ENCODE measurements at places on chromosomes 4 and X.

- DNase-seq, result no peak
Observed at GRCh38 chr4:99574530-99575324, at the start of gene MTTP. TSS of gene MTTP (plus strand) at chr4:99574824. CDS start at chr4:99574910, 86 bp downstream.

GRCh38 chr4:53186714-53187358 lies 179.0 kb downstream of the SCFD2 start:
- no peak for DNase-seq

DNA sequence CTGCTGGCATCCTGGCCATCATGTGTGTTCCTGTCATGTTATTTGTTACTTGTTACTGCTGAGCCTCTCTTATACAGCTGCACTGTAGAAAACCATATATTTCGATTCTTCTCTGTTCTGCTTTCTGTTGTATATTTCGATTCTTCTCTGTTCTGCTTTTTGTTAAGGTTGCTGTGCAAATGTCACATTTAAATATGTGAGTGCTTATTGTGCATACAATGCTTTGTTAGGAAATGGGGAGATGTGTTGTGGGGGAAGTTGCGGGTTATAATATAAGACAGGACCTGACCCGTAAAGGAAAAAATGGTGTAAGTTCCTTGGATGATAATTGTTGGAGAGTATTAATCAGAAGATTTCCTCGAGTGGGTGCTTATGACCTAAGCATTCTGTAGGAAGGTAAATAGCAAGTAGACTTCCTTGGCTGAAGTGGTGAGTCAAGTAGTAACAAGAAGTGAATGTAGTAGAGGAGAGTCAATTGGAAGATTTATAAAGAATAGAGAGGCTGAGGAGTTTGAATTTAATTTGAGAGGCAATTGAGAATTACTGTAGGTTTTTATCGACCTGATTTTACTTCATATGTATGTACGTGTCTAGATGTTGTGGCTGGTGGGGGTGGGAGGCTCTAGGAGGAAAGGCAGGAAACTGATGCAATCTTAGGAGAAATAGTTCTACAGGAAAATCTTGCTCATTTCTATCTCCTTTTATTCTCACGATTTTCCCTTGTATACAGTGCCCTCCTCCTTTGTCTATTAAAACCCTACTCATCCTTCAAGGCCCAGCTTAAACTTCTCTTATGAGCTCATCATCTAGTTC lies 8.5 kb downstream of the OGT start:
- no peak for DNase-seq

DNA sequence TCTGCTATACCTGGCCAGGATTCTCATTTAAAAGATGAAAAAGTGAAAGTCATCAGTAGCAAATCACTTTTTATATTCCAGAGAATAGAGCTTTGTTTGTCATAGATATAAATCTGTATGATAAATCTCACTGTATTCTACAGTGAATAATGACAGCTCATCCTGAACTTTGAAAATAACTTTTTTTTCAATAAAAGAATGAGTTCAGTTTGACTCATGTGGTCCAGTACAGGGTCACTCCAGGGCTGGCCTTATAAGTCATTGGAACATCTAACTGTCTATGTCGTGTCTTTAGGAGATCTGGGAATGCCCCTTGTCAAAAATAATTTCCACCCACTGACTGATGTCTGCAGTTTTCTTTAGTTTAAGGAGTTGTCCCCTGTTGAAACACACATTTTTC lies 18.5 kb upstream of the CXCL8 start:
- no peak for DNase-seq

GRCh38 chr4:6327220-6327917 lies 57.7 kb downstream of the WFS1 start:
- DNase-seq, result peak; percentile 86

- no peak for DNase-seq
Observed at GRCh38 chr4:57291911-57292310, 181.7 kb upstream of the IGFBP7 start.

- no peak for DNase-seq
Observed at GRCh38 chr4:16161851-16162408, 64.3 kb downstream of the TAPT1 start.

DNA sequence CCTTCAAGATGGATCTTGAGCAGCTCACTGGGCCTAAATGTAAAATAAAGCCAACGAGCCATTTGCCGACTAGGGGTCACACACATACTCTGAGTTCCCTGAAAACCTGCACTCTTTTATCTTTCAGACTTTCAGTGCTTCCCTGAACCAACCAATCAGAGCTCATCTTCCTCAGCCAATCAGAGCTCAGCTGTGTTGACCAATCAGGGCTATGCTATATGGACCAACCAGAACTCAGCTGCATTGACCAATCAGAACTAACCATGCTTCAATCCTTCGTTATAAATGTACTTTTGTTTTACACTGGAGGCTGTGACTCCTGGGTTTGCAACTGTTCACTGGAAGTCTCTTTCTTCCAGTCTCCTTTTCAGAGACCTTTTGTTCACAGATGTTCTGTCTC lies 19.3 kb downstream of the SLC25A53 start:
- no peak for DNase-seq

DNA sequence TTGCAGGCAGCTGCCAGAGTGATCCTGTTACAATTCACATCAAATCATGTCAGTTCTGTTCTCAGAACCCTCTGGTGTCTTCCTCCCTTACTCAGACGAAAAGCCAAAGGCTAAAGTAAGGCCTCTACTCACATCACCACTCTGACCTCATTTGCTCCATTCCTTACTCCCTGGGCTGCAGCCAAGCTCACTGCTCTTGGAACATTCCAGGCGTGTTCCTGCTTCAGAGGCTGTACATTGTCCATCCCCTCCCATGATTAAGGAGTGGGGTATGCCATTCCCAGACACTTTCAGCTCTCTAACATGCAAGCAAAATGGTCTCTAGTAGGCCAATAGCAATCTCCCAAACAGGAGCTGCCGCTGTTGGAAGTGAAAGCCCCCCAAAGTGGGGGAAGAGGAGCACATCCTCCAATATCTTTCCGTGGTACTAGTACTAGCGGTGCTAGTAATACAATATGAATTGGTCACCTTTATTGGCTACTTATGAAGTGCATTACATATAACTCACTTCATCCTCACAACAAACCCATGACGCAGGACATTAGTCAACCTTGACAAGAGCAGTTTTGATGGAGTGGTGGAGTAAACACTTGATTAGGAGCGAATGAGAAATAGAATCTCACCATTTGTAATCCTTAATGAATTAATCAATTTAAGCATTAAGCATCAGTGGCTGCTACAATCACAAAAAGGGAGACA lies 15.0 kb downstream of the GAB3 start:
- peak; percentile 58 for DNase-seq

DNA sequence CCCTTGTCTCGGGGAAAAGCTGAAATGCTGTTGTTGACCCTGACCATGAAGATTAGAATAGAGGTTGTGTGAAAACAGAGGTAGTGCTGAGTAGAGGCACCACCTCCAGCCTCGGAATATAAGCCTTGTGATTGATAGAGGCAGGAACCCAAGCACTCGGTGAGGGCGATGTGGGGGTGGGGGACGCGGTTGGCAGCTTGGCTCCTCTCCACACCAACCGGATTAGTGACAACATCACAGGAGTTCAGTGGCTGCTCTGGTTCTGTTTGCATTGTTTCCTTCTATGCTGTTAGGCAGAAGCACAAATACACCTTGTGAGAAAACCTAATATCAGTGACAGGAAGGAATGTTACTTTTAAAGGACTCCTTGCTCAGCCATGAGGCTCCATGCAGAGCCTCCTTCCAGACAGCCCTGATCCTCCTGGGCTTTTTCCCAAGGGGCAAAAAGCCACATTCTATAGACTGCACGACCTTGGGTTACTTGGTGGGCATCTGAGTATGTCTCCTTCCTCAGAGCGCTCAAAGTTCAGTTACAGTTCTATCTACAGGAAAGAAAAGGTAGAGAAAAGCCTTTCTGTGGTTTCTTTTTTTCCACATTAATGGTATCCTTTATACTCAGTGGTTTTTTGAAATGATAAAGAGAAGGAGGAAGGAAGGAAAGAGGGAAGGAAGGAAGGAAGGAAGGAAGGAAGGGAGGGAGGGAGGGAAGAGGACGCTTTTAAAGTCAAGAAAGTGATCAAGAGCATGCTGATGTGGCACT lies 150.4 kb upstream of the NOCT start:
- no peak for DNase-seq

DNA sequence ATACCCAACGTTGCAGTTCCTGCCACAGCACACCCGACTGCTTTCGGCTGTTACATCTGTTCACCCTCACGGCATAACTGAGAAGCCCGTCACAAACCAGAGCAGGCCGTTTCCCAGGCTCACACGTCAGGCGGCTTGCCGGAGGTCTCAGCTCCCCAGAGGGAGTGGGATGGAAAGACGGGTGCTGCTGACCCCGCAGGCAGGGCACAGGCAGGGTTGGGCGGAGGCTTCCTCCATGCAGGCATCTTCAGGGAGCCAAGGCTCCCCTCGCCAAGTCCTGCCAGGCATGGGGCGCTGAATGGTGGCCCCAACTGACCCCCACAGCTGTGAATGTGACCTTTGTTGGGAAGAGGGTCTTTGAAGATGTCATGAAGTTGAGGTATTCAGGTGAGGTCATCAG lies 57.5 kb downstream of the ACOX3 start:
- peak; percentile 32 for DNase-seq

- DNase-seq, result no peak
Observed at GRCh38 chr4:124913237-124913636, 200.7 kb upstream of the ANKRD50 start.

DNA sequence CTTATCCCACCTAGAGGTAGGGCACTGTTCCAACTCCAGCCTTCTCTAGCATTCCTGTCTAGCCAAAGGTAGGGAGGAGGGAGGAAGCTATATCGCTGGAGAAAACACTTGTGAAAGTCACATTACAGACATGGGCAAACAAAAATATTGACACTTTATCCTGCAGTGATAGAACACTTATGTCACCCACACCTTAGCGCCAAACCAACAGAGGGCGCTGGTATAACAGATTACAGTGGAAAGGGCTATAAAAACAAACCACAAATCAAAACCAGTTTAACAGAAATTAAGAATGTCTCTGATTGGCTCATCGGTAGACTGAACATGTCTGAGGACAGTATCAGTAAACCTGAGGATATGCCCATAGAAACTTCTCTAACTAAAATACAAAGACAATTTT lies 451.3 kb downstream of the TLL1 start:
- DNase-seq, result no peak

DNA sequence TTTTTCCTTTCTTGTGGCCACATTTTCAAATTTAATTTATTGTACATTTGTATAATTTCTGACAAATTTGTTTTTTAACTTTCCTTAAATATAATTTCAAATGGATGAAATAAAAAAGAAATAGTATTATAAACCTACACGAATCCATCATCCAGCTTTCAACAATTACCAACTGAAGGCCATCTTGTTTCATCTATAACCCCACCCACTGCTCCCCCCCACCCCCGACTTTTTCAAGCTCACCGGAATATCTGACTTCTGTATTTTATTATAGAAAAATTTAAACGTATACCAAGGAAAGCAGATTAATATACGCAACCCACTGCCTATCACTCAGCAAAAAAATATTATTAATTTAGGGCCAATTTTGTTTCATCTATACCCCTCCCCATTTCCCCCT lies 1.1 kb downstream of the MORF4L2 start:
- no peak for DNase-seq

DNA sequence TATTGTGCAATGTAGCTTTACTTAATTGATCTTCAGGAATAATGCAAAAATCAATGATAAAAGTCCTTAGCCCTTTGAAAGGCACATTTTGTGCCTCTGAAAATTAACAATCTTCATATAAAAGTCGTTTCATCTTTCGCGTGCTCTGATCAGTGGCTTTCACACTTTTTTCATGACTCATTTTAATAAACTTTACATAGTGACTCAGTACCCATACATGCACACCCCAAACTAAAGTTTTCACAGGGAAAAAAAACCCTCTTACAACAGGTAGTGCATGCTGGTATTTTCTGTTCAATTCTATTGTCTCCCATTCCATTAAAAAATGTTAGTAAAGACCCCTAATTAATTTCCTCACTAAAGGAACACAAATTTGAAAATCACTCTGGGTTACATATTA lies 21.5 kb downstream of the RWDD4 start:
- DNase-seq, result no peak

- DNase-seq, result no peak
Observed at GRCh38 chrX:40757058-40757457, 21.7 kb upstream of the MED14 start.

- peak; percentile 14 for DNase-seq
Observed at GRCh38 chr4:6345096-6345830, 75.6 kb downstream of the WFS1 start.

- DNase-seq, result no peak
Observed at GRCh38 chr4:3746701-3747580, 19.2 kb upstream of the ADRA2C start.

DNA sequence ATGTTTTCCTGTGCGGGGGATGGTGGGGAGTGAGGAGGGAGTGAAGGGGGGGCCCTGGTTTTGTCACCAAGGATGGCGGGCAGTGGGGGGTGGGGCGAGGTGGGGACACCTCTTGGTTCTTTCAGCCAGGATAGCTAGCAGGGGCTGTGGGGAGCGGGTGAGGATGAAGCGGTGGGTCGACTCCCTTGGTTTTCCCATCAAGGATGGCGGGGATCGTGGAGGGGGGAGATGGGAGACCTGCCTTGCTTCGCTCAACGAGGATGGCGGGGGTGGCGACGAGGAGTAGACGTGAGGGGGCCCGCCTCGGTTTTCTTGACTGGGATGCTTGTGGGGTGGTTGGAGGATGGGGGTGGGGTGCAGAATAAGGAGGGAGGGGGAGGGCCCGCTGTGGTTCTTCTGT lies 643 bp downstream of the FHL1 start:
- no peak for DNase-seq

DNA sequence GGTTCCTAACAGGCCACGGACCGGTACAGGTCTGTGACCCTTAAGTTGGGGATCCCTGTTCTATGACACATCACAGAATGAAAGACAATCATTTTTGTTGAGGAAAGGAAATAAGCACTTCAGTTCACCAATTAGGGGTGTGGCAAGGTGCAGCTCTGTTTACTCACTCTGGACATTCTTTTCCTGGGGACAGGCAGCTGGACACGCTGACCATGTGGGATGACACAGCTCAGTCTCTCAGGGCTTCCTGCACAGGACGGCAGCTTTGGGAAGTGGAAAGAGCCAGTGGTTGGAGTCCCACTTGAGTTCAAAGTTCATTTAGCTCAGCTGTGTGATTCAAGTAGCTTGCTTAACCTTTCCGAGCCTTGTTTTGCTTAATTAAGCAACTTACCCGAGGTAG lies 55.7 kb downstream of the NDNF start:
- no peak for DNase-seq

DNA sequence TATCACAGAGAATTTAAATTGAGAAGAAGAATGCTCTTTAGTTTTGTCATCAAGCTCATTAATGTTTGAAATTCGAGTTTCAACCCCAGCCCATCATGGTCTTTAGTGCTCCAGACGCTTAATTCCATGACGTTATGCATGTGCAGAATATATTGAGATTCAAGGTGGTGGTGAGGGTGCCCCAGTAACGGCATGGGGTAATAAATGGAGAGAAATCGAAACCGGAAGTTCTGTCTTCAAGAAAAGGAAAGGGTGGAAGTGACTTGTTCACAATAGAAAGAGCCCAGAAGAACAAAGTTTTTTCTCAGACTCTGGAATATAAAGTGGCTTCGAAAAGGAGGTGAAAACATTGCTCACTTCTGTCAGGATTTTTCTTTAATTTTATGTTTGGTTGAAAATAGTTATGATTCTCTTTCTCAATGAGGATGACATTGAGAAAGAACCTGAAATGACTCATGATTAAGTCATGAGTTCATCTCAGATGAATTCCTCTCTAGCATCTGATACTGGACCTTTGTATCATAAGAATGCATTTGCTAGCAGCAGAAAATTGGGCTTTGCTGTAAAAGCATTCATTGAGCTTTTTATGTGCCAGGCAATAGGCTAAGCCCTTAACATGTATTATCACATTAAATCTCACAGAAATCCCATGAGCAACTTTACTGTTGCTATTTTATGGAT lies 779 bp upstream of the DDX60L start:
- no peak for DNase-seq
